ENCODE measurements at places on chromosomes 3 and 15. TPM values are rescaled to one million over a fixed set of nuclear protein-coding genes. Genes with fewer than 3 reads are reported as not detected.

Gene KLF15
- 8.2 TPM for total RNA-seq

Gene PRICKLE2
- total RNA-seq = 4.0 TPM

Gene JMJD7
- total RNA-seq = 9.4 TPM

Gene PAK6
- total RNA-seq = 7.0 TPM

DNA sequence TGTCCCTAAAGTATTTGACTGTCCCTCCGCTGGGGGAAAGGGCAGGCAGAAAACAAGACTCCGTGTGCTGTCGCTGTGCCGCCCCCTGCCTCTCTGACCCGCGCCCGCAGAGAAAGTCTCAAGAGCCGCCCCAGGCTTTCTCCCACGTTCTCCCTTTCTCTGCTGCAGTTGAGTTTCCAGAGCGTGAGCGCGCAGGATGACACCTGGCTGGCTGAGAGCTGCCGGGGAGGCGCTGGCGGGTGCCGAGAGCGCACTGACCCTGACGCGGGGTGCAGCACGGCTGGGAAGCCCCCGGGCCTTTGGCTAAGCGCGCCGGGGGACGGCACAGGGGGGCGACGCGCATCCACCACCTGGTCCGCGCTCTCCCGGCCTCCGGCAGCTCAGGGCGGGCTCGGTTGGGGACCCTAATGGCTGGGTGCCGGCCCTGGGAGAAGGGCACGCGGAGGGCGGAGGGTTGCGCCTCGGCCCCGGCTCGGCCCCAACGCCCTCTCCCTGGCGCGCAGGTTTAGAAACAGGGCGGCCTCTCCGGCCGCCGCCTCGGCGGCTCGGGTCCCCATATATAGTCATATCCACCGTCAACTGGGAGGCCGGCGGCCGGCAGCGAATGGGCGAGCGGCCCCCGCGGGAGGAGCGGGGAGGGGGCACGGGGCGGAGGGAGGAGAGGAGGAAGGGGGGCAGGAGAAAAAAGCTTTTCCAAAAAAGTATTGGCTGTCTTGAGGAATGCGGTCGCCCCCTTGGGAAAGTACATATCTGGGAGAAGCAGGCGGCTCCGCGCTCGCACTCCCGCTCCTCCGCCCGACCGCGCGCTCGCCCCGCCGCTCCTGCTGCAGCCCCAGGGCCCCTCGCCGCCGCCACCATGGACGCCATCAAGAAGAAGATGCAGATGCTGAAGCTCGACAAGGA lies at the start of gene TPM1:
Gene TPM1, plus strand, starts transcription at position 774 of the 903 bp plus-strand sequence. Its CDS starts 83 bp downstream, at position 857.
- DNase-seq = peak; percentile 96

DNA sequence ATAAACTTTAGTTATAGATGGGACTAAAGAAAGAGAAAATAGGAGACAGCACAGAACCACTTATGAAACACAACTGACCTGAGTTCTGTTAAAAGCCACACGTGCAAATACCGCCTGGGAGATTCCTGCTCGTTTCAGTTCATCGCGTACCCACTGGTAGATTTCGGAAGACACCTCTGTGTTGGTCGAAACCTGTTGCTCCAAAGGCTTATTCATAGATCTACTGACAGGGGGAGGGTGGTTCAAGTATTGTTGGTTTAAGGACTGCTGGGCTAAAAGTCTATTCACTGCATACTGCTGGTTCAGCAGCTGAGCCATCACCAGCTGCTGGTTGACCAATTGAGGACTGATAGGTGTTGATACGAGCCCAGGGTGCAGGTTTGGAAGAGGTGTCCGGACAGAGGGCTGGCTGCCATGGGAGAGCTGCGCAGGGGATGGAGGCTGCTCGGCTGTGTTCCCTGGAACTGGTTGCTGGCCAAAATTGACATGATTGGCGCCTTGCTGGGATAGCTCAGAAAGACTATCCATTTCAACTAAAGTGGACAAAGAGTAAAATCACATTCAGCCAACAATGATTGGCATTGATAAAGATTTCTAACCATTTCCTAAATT lies 30.6 kb downstream of the SATB1 start:
- DNase-seq = no peak

- DNase-seq = no peak
Observed at GRCh38 chr3:127221446-127222035, 28.6 kb downstream of the PRR23E start.

- no peak for DNase-seq
Observed at GRCh38 chr3:57592306-57592705, 4.8 kb downstream of the ARF4 start.

DNA sequence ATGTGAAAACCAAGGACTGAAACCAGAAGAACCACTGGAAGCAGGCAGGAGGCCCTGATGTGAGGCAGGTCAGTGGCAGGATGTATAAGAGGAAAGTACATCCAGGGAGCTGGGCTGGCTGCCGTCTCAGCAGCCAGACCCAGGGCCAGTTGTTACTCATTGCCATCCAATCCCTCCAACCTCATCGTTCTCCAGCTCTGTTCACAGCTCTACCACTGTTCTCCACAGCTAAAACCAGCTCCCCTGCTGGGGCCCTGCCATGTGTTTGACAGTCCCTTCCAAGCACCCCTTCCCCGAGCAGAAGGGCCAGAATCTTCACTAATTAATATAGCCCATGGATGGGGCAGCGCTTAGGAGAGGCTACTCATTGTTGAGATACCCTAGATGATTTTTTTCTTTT lies 206.6 kb downstream of the MECOM start:
- DNase-seq = no peak

DNA sequence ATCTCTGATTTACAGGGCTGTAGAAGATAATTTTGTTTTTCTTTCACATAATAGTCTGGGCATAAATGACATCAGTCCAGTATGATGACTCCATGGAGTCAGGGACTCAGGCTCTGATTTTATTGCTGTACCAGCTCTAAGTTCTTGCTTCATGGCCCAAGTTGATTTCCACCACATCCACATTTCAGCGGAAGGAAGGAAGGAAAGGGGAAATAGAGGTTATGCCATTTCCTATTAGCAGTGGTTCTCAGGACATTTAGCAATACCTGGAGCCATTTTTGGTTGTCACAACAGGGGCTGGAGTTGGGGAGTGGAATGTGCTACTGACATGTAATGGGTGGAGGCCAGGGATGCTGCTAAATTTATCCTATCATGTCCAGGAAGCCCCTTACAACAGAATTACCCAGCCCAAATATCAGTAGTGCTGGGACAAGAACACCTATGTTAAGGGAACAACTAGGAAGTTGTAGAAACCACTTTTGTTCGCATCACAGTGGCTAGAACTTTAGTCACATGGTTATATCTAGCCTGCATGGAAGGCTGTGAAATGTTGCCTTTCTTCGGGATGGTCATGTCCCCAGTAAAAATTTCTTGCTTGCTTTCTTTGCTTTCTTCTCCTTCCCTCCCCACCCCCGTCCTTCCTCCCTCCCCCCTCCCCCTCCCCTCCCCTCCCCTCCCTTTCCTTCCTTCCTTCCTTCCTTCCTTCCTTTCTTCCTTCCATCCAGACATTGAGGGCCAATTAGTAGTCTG lies 42.1 kb downstream of the OXSR1 start:
- DNase-seq = no peak

- DNase-seq = no peak
Observed at GRCh38 chr15:85406916-85407315, 26.5 kb downstream of the AKAP13 start.

DNA sequence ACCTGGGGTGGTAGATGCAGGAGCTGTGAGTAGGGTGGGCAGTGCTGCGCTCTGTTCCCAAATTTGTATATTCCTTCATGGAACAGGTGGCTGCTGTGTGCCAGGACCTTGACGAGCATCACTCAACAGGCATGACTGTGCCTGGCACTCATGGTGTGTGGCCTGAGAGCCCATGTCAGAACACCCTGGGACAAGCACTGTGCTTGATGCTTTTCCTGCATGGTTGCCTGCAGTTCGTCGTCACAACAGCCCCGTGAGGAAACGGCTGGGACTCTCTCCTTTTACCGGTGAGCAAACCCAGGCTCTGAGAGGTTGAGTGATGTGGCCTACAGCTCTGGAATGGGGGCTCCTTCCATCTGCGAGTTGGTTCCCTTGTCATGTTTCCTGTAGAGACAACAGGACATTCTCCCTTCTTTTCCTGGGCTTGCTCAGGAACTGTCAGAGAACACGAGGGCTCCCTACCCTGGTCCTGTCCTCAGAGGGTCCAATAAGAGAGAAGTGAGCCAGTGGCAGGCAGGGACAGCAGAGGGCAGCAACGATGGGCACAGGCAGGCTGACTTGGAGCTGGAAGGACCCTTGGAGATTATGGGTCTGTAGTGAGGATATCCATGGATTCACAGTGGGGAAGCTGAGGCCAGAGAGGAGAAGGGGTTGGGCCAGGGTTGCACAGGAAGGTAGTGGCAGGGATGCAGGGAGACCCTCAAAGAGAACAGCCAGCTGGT lies 37.4 kb downstream of the PRKCD start:
- no peak for DNase-seq

DNA sequence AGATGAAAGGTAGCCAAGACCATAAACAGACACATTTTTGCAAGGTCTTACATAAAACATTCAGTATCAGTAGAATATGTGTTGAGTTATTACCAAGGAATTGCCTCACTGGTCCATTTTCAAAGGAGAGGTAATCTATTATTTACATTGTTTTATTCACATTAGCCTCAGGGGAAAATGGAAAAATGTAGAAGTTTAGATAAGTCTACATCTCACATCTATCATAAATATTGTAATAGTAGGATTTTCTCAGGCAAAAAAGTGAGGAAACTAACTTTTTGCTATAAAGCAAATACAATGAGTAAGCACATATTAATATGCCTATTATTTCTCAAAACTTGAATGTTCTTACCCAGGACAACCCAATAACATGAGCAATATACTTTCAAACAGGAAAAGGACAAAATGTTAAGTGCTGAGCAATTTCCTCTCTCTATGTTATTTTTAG lies 184.6 kb upstream of the AGTR1 start:
- no peak for DNase-seq

- DNase-seq = no peak
Observed at GRCh38 chr3:98886525-98886924, 15.0 kb downstream of the DCBLD2 start.

DNA sequence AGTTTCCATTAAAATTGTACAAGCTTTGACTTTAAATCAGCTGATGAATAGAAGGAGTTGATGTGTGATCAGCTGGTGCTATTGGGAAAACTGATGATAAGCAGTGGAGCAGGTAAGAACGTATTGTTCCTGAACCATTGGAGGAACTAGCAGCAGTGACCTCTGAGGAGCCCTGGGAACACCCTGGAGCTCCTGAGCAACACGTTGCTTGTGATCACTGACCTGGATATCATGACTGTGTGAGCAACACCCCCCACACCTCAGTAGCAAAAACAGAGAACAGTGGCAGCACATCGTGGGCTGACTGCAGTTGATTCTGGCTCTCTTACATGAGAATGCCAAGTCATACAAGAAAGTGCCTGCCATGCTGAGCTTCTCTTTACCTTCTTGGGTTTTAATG lies 72.9 kb downstream of the BLM start:
- DNase-seq = no peak

GRCh38 chr15:34773917-34774316 lies 19.1 kb upstream of the GJD2 start:
- DNase-seq = no peak

GRCh38 chr15:98311566-98312188 lies 336.7 kb upstream of the IGF1R start:
- peak; percentile 82 for DNase-seq

DNA sequence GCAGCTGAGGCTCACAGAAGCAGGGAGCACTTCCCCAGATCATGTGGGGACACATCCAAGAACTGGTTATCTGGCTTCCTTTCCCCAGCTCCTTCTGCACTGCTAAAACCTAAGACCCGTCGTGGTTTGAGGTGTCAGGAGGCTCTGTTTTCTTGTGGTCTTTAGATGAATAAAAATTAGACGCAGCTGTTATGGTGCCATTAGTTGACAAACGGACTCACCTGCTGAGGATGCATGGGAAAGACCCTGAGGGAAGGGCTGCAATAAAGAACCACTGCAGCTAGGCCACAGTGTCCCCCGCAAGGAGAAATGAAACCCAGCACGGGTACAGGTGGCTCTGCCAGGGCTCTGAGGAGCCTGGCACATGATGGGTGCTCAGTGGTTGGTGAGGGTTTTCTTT lies 99.4 kb downstream of the IQSEC1 start:
- no peak for DNase-seq

GRCh38 chr3:141353652-141354495 lies 14.4 kb upstream of the ZBTB38 start:
- no peak for DNase-seq

DNA sequence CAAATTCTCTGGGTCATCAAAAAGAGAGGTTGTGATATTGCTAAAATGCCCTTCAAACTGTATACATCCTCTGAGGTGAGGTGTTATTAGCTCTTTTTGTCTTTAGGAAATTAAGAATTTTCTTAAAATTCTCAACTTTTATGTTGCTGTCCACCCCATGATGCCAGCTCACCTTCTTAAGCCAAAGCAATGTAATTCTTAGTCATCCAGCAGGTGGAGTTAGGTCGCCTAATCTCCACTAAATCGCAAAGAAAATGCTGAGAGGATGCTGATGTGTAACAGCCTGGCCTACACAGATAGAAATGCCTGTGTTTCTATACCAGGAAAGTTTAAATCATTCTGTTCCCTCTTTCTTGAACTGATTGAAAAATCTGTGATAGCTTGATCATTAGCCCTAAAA lies 770.2 kb upstream of the ALCAM start:
- peak; percentile 32 for DNase-seq

DNA sequence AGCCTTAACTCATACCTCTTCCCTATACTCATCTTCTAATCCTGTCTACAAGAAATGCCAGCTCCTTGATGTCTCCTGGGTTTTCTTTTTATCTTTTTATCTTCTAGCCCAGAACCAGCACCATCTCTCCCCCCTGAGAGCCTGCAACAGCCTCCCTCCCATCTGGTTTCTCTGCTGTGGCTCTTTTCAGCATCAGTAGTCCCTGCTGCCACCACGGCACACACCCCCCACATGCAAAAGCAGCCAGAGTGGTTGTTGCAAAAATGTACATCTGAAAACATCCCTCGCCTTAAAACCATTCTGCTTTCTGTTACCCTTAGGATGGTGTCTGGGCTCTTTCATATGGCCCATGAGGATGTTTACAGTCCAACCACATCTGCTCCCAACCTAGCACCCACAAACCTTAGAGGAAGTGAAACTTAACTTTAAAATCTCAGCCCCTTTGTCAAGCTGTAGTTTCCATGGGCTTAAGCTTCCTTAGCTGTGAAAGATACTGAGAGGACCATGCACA lies 775 bp downstream of the TTC21A start:
- DNase-seq = no peak

DNA sequence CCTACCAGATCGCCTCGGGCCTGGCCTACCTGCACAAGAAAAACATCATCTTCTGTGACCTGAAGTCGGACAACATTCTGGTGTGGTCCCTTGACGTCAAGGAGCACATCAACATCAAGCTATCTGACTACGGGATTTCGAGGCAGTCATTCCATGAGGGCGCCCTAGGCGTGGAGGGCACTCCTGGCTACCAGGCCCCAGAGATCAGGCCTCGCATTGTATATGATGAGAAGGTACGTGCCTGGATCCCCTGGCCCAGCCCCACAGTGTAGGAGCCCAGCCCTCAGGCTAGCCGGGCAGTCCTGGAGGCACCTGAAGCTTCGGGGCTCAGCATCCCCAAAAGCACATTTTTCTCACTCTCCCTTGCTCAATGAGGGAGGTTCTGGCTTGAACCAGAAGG lies 135.8 kb downstream of the LRRK1 start:
- no peak for DNase-seq
